GM13977 (cell line): ENCODE measurements at places on chromosomes 3 and 15.

DNA sequence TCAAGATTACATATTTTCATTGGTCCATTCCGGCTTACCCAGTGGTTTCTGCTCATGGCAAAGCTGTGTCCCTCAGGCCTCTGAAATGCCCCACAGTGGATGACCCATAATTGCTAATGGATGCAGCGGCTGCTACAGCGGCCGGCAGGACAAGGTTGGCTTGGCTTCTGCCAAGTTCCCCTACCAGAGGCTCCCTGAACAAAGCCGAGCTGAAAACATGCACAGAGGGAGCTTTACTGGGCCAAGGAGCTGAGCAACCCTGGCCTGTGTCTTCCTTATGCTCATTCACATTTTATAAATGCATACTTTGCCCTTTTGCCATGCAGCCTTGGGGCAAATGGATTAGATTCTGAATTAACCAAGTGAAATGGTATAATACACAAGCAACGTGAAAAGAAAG, 150.5 kb downstream of the NTRK3 start:
- no peak for DNase-seq

GRCh38 chr3:14137445-14137844, 12.6 kb downstream of the TMEM43 start:
- DNase-seq: no peak

DNA sequence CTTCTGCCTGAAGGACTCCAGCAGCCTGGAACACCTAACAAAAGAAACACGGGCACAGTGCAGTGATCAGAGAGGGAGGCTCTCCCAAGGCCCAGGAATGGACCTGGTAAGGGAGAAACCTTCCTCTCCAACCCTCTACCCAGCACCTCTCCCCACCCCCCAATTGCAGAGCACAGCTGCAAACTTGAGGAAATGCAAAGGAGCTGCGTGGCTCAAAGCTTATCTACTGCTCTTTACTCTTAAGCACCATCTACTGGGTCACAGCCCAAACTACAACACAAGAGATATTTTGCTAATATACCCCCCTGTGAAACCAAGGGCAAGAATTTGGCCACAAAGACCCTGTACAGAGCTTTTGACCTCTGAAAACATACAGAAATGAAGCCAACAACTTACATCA, 328.3 kb downstream of the OXSM start:
- no peak for DNase-seq

DNA sequence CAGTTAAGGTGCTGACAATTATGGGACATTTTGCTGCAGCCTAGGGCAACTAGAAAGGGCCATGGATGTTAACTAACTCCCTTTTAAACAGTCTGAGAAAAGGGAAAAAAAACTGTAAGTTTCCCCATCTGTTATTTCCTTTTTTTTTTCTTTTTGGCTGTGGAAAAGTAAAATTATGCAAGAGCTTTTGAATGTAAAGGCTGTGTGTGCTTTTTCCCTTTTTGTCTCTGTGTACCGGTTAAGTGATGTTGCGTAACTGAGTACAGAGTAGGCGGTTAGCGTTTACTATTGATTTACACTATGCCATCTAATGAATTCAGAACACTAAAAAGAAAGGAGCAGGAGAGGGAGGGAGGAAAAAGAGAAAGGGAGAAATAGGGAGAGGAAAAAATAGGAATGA, 403.6 kb downstream of the TIGIT start:
- DNase-seq: no peak

- no peak for DNase-seq
Observed at GRCh38 chr15:53395871-53396270, 363.6 kb downstream of the WDR72 start.

DNA sequence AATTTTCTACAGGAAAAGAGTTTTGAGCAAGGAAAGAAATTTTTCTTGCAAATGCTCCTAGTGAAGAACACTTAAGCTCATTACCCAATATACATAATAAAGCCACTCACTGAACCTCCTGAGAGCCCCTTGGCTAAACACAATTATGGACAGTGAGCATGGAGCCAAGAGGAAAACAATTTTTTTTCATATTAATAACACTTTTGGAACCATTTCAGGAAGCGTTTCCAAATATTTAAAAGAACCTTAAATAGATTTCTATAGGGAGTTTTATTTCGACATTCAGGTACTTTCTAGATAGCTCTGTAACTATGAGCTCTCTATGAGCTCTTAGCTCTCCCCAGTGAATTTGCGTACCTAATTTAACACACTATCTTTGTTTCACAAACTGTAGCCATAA, 581.1 kb downstream of the ZNF385D start:
- no peak for DNase-seq

DNA sequence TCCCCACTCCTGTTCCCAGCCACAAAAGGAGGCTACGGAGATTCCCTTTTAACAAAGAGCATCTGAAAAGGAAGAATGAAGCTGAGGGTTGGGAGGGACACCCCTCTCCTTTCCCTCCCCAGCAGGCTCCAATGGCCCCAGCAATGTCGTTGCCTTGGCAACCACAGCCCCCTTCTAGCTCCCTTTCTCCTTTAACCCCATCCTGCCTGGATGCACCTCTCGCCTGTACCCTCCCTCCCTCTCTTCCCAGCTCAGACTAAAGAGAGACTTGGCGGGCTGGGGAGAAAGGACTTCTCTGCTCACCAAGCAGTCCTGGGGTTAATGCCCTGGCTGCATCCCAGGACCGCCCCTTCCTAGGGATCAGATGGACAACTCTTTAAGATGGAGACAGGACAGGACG, 7.1 kb upstream of the RPL29 start:
- no peak for DNase-seq

DNA sequence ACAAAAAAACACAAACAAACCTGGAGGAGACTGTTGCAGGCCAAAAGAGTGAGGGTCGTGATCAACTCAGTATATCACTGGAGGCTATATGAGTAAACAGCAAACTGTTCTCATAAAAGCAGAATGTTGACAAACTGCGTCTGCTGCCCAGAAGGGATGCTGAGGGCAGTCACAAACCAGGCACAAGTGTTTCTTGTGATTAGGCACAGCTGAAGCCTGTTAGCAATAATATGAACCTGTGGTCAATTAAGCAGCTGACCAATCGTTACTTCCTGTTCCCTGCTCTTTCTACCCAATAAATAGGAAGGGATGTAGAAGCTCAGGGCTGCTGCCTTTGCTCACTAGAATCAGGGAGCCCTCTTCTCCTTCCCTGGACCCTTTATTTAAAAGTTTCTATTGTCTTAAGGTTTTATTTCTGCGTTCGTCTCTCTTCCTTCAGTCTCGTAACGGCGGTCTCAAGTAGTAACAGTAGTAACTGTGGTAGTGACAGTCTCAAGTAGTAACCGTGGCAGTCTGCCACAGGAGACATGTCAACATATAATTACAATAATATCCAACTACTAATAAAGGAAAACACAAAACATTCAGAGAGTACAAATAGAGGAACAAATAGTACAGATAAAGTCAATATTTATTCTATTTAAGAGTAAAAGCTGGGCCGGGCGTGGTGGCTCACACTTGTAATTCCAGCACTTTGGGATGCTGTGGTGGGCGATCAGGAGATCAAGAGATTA, 698.4 kb upstream of the CCDC54 start:
- DNase-seq: no peak

GRCh38 chr3:125212091-125212508, 448 bp downstream of the SLC12A8 start:
- peak; percentile 42 for DNase-seq

- DNase-seq: no peak
Observed at GRCh38 chr3:38637906-38638305, 11.6 kb downstream of the SCN5A start.

DNA sequence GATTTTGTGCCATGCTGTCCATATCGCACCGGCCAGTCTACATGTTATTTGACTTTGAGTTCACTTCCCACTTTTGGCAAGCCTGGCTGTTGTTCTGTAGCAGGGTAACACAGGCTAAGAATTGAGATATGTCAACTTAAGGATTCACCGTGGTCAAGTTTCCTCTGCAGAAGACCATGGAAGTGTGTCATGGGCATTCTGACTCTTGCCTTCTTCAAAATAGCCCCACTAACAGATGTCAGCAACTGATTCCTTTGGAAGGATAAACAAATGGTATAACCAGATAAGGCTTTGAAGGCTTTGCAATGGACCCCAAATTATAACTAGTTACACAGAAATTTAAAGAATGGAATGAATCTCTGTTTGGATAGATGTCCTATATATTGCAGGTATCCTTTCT, 20.1 kb upstream of the CD47 start:
- no peak for DNase-seq

DNA sequence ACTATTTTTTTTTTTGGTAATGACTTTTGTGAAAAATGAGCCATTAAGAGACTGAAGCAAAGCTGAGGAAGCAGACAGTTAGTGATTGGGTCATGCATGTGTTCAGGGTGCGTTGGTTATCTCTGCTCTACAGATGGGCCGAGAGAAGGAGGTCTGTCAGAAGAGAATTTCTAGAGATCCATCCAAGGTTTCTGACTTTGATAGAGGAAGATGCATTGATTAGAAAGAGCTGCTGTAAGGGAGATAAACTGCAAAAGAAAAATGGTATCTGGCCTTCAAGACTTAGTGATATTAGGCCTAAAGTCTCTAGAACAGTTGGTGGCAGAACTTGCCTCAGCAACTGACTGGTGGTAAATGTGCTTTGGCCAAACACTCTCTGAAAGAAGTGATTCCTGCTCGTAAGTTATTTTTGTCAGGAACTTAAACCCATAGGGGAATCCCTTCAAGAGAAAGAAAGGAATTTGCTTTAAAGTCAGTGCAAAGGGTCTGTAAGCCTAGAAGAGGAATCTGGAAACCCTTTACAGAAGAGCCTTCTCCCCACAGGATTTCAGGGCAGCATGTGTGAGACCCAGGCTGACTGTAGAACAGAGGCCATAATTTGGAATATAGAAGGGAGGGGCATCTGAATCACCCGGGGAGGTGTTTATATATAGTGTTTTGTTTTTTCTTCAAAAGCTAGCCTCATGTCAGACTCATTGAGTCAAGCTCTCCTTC, 67.8 kb downstream of the OPA1 start:
- no peak for DNase-seq

DNA sequence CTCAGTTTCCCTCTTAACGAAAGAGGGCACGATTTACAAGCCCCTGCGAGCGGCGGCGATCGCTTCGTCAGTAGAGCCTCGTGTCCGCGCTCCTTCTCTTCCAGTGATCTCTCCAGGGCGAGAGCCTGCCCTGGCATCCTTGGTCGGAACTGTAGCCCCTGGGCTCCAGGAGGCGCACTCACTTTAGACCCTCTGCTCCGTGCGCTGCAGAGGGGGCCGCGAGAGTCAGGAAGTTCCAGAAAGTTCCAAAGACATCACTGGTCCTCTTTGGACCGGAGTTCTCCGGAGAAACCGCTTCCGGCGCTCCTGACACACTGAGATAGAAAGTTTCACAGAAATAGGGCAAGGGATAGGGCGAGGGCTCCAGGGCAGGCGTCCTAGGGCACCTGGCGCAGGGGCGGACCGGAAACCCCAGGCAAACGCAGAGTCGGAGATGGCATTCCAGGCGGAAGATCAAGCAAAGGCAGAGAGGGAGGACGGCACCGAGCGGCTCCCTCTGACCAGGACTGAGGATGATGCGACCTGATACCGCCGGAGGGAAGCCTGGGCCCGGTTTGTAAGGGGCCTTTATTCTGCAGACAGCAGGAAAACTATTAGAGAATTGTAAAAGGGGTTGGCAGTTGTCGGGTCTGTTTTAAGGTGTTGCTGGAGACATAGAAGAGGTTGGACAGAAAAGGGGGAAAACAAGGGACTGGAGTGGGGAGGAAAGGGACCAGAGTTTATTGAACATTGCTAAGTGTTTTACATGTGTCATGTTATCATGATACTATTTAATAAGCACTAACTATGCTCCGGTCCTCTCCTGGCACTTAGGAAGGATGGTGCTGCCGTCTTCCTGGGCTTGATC, 1.3 kb upstream of the CPEB1 start:
- DNase-seq: no peak

DNA sequence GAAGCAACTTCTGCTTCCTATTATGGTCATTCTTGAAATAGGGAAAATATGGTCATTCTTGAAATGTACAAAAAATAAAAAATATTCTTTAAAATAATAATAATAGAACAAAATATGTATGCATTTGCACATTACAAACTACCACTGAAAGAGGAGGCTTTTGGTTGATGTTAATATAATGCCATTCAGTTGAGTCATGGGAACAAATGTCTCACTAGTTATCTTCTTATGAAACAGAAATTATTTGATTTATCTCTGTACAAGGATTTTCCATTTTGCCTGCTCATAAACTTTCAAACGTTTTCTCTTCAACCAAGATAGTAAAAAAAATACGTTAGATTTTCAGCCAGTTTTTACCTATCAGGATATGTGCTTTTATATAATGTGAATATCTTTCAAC, 1662.7 kb downstream of the OTOL1 start:
- no peak for DNase-seq

GRCh38 chr3:155302481-155302880, 9.0 kb upstream of the STRIT1 start:
- no peak for DNase-seq

GRCh38 chr15:101391981-101392640, 97.1 kb upstream of the SNRPA1 start:
- no peak for DNase-seq

- DNase-seq: no peak
Observed at GRCh38 chr3:123618076-123618708, 33.3 kb upstream of the HACD2 start.

DNA sequence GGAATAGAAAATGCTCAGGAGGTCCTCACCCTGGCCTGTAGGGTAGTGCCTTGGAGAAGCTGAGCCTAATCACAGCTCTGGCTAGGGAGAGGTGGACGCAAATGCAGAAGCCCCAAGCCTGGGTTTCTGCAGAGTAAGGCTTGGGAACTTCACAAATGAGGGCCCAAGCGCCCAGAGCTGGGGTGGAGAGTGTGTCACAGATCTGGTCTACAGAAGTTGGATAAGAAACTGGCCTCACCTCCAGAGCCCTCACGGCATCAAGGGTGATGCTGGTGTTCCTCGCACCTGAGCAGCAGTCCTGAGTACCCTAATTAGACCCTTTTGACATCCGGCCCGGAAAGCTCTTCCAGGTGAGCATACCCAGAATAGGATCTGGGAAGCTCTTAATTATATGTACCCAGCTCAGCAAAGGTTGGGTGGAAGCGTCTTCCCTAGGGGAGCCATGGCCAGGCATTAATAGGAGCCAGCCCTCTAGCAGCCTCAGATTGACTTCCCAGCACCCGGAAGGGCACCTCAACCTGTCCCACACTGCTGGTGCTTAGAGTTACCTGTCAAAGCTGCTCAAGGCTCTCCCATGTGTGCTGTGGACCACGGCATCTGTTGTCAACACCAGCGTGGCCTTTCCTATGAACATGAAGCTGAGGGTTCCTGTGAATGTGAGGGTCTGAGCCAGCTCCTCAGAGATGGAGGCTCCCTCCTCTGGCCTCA, 31.8 kb downstream of the RBM5 start:
- DNase-seq: no peak

DNA sequence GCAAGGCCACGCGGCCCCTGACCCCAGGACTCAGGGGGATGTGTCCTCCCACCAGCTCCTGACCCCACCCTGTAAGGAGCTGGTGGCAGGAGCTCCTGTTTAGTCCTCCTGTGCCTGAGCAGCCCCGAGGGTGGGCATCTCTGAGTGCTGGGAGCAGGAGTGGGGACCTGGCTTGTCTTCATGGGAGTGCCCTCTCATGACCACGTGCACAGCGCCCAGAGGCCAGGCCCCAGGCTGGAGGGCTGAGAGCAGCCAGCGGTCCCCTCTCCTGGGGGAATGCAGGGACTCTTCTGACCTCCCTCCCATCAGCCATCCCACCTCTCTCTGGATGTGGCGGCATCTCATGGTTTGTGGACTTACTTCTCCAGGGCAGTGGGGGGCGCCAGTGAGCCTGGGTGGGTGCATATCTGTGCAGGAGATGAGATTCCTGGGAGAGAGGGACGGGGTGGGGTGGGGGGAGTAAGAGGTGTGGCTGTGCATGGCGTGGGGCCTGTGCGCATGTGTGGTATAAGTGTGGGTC, 205.6 kb downstream of the TBC1D2B start:
- DNase-seq: no peak

GRCh38 chr3:46849686-46850467, 13.4 kb downstream of the MYL3 start:
- DNase-seq: no peak
